Smooth muscle cell of the brain vasculature (primary cell): ENCODE measurements at places on chromosomes 4 and X.

DNA sequence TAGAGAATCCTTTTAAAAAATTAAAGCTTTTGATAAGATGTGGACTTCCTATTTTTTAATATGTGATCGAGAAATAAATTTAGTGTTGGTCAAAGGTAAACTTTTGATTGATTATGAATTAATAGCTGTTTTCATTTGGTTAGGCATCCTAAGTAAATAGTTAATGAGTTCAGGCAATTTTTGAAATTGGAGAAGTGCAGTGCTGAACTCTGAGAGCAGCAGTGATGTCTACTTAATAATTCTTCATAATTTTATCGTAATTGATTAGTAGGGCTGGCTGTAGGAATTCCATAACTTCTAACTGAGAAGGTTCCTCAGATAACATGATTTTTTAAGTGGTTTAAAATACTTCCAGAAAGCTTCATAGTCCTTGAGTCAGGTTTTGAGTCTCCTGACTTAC, 1.5 kb downstream of the MND1 start:
- no peak for DNase-seq

DNA sequence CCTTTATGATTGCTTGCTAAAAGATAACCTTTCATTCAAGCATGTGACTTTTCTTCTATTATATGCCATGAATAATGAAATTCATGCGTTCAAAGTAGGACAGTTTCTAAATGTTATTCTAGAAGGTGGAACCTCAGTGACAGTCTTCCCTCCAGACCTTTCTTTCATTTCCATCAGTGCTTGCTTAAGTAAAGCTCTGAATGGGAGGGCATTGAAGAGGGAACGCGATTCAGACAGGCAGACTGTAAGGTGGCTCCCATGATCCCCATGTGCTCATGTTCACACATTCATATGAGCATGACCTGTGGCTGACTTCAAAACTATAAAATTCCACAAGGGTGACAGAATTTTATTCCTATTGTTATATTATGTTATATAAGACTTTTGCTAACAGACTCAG, 1367.3 kb upstream of the IGFBP7 start:
- DNase-seq = no peak

DNA sequence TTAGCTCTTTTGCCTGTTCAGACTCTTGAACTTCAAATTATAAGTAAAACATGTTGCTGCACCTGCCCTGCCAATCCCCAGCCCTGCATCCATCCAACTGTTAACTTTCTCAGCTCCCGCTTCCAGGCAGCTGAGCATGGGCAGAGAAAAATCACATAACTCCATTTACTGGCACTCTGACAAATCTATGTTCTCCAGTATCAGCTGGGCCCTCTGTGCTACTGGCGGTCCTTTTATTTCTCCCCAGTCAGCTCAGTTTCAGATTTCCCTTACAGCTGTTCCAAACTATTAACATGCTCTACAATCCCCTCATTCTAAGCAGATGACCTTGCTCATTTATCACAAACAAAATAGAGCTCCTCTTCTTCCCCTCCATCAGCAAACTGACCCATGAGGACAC, 240.4 kb upstream of the TET2 start:
- no peak for DNase-seq

- no peak for DNase-seq
Measured at GRCh38 chrX:46580613-46581012, 7.0 kb downstream of the CHST7 start.

GRCh38 chr4:139050446-139050845, 34.9 kb downstream of the NOCT start:
- no peak for DNase-seq
